Right renal cortex interstitium (tissue), 3 donors: ENCODE measurements at places on chromosomes 7 and 10.

GRCh38 chr7:55381696-55382095 lies 16.6 kb downstream of the LANCL2 start:
- no peak for DNase-seq

DNA sequence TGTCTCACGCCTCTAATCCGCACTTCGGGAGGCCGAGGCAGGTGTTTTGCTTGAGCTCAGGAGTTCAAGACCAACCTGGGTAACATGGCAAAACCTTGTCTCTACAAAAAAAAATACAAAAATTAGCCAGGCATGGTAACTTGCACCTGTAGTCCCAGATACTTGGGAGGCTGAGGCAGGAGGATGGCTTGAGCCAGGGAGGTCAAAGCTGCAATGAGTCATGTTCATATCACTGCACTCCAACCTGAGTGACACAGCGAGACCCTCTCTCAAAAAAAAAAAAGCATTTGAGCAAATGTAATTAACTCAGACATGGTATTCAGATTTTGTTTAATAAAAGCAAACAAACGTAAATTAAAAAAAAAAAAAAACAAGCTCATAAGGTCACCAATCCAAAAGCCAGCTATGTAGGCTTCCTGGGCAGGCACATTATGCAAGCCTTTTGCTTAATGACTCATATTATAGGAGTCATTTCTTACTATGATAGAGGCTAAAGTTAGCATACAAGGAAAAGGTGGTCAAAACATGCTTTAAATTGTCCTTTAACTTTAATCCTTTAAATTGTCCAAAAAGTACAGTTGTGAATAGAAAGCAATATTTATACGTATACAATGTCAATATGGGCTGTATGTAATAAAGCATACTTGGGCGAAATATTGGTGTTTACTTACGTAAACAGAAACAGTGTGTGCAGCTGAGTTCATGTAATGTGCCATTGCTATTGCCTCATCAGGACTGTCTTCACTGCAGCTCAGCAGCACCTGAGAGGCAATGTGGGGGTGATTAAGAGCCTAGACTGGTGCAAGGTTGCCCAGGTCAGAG lies 13.0 kb downstream of the AKR1D1 start:
- no peak for DNase-seq

GRCh38 chr7:108407676-108408075 lies 48.6 kb downstream of the NRCAM start:
- no peak for DNase-seq

GRCh38 chr7:36764929-36765328 lies 40.6 kb upstream of the AOAH start:
- DNase-seq = no peak

- no peak for DNase-seq
Measured at GRCh38 chr10:31383810-31384588, 65.0 kb downstream of the ZEB1 start.

- DNase-seq = no peak
Measured at GRCh38 chr10:1706711-1707110, 30.6 kb downstream of the ADARB2 start.

GRCh38 chr7:7535691-7536090 lies at the start of gene COL28A1:
Gene COL28A1, minus strand, starts transcription at chr7:7535873. Its CDS starts 2,998 bp downstream, at chr7:7532875.
- DNase-seq = no peak
